ENCODE measurements at places on chromosomes 1 and 21.

DNA sequence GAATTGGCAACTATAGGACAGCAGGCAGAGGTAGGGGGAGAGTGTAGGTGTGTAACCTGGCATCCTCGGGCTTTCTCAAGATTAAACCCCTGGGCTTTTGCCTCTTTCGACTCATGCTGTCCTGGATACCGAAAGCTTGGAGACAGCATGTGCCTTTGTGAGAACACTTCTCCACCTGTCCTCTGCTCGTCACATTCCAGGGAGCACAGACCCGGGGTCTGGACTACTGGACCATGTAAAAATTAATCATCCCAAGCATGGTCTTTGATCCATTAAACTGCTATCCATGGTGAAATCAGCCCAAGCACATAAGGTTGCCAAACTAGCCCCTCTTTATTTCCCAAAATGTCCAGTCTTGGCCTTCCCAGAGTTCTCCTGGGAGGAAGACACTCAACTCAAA, 9.0 kb upstream of the RNF186 start:
- DNase-seq, result no peak

- DNase-seq, result no peak
These were observed 1099.9 kb downstream of the PLA2G4A start for GRCh38 chr1:187928696-187929095.

GRCh38 chr1:30732277-30732996, 9.1 kb upstream of the MATN1 start:
- no peak for DNase-seq

- DNase-seq, result no peak
These were observed 688.8 kb upstream of the NR5A2 start for GRCh38 chr1:199338760-199339159.

- DNase-seq, result no peak
These were observed 322.5 kb downstream of the SIPA1L2 start for GRCh38 chr1:232307296-232308017.

DNA sequence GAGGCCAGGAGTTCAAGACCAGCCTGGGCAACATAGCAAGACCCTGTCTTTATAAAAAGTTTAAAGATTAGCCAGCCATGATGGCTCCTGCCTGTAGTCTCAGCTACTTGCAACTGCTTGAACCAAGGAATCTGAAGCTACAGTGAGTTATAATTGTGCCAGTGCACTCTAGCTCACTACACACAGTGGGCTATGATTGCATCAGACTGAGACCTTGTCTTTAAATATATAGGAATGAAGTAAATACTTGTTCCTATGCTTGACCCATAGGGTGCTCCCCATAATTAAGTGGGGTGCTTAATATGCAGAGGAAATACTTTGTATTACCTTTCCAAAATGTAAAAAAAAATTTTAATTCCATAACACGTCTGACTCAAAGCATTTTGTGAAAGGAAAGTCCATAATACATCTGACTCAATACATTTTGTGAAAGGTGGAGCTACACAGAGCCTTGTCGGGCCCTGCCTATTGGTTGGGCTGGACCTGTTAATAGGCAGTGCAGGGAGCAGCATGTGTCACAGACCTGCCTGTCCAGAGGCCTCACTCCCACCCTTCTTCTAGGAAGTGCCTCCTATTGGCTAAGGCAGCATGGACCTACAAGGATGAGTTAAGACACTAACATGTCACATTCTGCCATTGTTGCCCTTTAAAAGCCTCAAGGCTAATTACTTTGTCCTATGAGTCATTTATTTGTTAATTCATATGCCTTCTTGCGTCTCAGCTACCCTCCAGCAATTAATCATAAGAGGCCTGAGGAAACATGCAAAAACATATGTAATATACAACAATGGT, 33.6 kb downstream of the CD58 start:
- DNase-seq, result no peak

DNA sequence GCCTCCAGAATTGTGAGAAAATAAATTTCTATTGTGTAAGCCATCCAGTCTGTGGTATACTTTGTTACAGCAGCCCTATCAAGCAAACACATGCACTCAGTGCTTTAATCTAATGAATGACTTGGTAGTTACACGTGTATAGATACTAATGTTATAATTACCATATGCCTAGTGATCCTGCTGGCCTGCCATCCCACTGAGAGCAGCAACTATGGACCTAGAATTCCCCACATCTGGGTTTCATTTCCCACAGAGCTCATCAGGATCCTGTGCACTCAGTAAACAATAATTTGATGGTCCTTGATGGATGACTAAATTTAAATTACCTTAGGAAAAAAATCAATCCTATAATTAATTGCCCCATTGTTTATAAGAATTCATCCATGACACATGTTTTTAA, 86.5 kb upstream of the RGS1 start:
- no peak for DNase-seq

DNA sequence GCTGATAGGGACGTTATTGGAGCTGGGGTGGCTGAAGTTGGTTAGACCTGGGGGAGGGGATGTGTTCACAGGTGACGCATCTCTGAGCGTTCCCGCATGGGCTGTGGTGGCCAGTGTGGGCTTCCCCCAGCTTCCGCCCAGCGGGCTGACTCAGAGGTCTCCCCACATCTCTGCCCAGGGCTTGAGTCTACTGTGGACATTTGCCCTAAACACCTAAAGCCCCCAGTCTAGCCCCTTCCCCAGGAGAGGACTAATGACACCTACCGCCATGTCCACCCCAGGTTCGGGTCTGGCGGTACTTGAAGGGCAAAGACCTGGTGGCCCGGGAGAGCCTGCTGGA, 2.0 kb downstream of the AGRN start:
- no peak for DNase-seq

GRCh38 chr1:196400478-196401451, 207.5 kb downstream of the KCNT2 start:
- DNase-seq, result no peak

GRCh38 chr1:159289060-159289459, 13.1 kb upstream of the FCER1A start:
- DNase-seq, result no peak

DNA sequence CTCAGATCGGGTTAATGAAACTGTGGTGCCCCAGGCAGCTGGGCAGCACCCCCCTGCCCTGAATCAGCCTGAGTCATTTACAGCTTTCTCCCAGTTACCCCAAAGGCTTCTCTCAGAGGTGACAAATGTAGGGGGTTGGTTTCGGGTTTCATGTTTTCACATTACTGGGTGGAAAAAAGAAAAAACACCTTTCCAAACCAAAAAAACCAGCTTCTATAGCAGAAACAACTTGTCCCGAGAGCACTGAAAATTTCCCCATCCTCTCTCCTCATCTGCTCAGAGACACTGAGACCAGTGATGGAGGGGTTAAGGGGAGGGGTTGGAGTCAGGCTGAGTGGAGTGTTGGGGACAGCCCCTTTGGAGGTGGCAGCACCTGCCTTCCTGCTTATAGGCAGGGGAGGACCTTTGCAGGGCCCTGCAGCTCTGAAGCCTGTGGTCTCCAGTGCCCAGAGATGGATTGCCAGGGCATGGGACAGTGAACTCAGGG, 15.6 kb downstream of the UTP11 start:
- DNase-seq, result no peak

DNA sequence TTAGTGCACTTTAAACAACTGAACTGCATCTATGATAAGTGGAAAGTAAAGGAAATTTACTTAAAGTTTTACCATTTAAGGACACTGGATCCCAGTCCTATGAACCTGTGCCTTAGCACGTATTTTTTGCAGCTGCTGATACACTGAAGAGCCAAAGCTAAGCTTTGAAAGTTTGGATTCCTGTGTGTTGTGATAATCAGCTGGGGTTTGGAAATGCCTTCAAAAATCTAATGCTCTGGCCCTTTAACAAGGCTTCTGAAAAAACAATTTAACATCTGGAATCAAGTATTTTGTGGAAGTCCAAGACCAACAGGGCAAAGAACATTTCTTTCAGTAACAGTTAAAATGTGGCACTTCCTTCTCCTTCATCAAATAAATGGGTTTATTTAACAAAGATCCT, 51.8 kb downstream of the DDAH1 start:
- DNase-seq, result no peak

DNA sequence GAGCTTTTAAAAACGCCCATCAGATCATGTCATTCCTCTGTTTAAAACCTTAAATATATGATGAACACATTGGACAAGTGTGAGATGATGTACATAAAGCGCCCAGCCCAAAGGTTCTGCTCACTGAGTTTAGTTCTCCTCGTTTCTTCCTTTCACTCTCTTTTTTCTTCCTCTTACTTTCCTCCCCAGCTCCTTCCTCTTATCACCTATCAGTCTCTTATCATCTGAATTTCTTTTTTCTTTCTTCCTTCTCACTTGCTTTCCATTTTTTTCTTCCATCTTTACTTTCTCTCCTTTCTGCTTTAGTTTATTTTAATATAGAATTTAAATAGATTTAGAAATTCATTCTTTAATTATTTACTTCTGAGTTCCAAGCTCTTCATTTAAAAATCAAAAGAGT, 17.8 kb upstream of the POGZ start:
- DNase-seq, result no peak

GRCh38 chr21:21801921-21802320, 803.7 kb downstream of the NCAM2 start:
- no peak for DNase-seq

- no peak for DNase-seq
These were observed 119.1 kb downstream of the PTPRU start for GRCh38 chr1:29355375-29355774.

- DNase-seq, result no peak
These were observed 738.1 kb upstream of the NCAM2 start for GRCh38 chr21:20260124-20260523.

DNA sequence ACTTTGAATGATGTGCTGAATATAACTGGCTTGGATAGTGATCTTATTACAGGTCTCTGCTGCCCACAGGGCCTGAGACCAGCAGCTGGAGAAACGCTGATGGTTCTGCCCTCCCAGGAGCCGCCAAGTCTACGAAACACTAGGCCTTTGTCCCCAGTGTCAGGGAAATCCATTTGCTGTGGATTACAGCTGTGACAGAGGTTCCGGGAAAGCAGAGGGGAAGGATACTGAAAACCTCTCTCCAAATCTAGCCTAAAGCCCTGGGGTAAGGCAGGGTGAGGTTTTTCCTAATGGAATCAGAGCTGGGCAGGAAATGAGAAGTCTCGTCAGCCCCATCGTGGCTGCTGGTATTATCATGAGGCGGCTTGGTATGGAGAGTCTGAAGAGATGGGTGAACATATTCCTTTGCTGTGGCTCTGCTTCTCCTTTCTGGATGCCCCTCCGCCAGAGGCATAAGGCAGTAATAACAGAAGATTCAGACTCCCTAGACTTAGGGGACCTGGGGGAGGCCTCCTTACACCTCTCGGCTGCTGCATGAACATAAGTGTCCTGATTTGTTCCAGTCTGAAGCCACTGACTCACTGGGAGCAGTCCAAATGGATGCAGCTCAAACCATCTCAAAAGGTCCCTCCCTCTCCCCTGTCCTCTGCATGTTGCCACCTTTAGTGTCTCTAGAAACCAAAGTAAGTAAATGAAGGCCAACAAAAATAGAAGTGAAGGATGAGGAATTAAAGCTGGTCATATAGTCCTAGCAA, 48.1 kb downstream of the PHC2 start:
- no peak for DNase-seq

- DNase-seq, result no peak
These were observed 37.4 kb upstream of the DISP1 start for GRCh38 chr1:222777463-222777862.

DNA sequence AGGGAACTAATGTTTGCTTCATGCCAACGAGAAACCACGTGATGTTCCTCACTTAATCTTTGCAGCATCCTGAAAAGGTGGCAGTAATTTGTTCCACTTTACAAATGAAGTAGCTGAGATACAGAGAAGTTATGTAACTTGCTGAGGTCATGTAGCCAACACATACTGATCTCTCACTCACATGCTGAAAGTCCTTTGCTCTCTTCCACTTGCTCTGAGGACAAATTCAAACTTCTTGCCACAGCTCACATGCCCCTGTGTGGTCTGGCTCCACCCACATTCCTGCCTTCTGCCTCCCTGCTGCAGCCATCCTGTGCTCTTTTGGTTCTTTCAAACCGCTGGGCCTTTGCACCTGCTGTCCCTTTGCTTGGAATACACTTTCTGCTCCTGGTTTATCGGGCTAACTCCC, 55.4 kb downstream of the TMCO4 start:
- DNase-seq, result no peak

GRCh38 chr1:3504822-3505153, 50.3 kb downstream of the ARHGEF16 start:
- DNase-seq, result no peak

DNA sequence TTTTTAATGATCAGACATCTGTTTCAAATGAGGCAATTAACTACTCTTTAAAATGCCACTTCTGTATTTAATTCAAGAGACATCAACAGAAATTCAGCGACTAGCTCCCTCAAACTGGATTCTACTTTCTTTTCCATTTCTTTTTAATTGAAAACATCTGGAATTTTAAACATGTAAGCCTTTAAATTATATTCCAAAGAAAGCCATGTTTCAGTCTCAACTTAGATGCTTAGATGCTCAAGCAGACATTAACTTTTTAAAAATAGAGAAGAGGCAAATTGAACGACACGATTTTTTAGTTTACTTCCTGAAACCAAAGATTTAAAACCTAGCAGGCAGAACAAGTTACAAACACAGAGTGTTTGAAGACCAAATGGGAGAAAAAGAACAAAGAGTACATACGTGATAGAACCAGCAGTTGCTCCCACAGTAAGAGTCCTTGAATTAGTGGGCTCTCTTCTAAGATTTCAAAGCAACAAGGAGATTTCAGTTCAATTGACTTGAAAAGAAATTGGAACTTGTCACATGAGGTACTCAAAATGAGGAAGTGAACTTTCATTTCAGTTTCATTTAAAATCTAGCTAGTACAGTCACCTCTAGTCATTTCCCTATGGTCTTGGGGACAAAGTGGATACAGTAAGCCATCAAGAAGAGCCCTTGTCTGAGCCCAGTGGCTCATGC, at the start of gene CTSS:
Gene CTSS (minus strand): TSS at position 483 of the 681 bp plus-strand sequence. CDS start 1,015 bp downstream, outside the sequence.
- DNase-seq, result no peak

GRCh38 chr1:3074800-3075199, 5.8 kb downstream of the PRDM16 start:
- no peak for DNase-seq

DNA sequence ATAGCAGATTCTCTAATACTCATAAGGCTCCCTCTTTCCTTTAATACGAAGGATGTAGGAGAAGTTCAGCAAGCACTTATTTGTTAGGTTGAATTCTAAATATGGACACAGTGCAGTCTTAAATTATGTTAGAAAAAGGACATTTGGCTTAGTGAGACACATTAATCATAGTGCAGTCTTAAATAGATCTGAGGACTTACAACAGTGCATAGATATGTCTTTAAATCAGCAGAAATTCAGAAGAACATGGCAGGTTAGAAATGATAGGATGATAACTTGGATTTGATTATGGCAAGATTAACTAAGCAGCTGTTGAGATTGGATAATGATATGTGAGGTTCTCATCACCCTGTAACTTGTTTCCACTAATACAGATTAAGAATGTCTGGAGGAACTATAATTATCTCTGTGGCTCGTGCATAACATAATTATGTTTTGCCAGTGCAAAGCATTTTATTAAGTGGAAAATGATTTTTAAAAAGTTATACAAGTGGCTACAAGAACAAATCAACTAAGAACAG, 485.9 kb downstream of the USP25 start:
- no peak for DNase-seq

DNA sequence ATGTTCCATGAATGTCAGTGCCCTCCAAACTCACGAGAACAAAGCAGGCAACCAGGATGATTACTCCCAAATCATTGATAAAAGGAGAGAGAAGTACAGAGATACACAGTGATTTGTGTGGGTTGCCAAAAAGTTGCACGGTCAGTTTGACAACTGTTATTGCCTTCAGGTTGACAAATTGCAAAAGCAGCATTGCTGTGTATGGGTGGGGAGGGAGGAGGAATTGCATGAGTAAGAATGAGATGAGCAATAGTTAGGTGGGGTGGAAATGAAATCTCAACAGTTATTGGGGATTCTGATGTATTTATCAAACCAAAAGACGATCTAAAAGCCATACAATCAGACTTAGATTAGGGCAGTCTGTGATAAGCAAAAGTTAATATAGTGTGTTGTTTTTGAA, 93.7 kb downstream of the NTMT2 start:
- no peak for DNase-seq
